ENCODE measurements at places on chromosomes 7 and 10. TPM values are rescaled to one million over a fixed set of nuclear protein-coding genes. Genes with fewer than 3 reads are reported as not detected.

Gene ELFN1
- 40.0 TPM for total RNA-seq

Gene TMEM213
- not detected for total RNA-seq

Gene SLC18A3
- 21.5 TPM for total RNA-seq

Gene MUC12
- total RNA-seq, result 1.0 TPM

Gene EPO
- not detected for total RNA-seq

Gene ELOVL3
- total RNA-seq, result not detected
